ENCODE measurements at places on chromosomes 1 and 21. TPM values are rescaled to one million over a fixed set of nuclear protein-coding genes. Genes with fewer than 3 reads are reported as not detected.

TSPAN1 gene
- total RNA-seq = 3.0 TPM

FCRLB gene
- 1.5 TPM for total RNA-seq

BGLAP gene
- 0.32 TPM for total RNA-seq

KCNH1 gene
- 1.9 TPM for total RNA-seq

DDR2 gene
- 0.32 TPM for total RNA-seq

RIPPLY3 gene
- total RNA-seq = 0.39 TPM

S100A3 gene
- total RNA-seq = 119 TPM

OR2T1 gene
- total RNA-seq = not detected

SLC6A9 gene
- 13.2 TPM for total RNA-seq

SYTL1 gene
- 0.63 TPM for total RNA-seq
